Activated naive CD8-positive, alpha-beta T cell treated with anti-CD3 and anti-CD28 coated beads for 36 hours (primary cell): ENCODE measurements at places on chromosomes 3 and 15. TPM values are rescaled to one million over a fixed set of nuclear protein-coding genes. Genes with fewer than 3 reads are reported as not detected.

DNA sequence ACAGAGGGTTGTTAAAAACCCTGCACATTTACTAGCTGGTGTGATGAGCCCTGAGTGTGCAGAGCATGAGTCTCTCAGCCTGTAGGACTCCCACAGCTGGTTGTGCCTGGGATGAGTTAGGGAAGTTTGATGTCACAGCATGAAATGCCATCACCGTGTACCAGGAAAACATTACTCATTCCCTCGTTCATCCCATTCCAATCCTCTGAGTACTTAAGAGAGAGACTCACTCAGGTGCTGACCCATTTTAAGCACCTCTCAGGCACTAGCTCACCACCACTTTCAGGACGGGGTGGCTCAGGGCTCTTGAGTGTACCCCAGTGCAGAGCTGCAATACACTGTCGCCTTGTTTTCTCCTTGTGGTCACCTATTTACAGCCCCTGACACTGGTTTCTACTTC is 18.7 kb downstream of the MGLL start:
- H3K27ac ChIP-seq, result no peak overlapping the region
- H3K4me3 ChIP-seq, result no peak overlapping the region
- H3K27me3 ChIP-seq, result no peaks in the 10 kb centered on the region
- peaks cover 7% of the 10 kb centered on the region for H3K4me1 ChIP-seq
- no peaks in the 10 kb centered on the region for H3K36me3 ChIP-seq

TYRO3 gene
- total RNA-seq, result 1.1 TPM

DALRD3 gene
- total RNA-seq, result 24.7 TPM

- peaks cover 32% of the 10 kb centered on the region for H3K36me3 ChIP-seq
- peaks cover 63% of the 10 kb centered on the region for H3K4me1 ChIP-seq
- DNase-seq, result no peak
- no peaks in the 10 kb centered on the region for H3K27me3 ChIP-seq
- H3K4me3 ChIP-seq, result no peak overlapping the region
- no peak overlapping the region for H3K27ac ChIP-seq
These were observed 98.1 kb upstream of the ARHGEF3 start for GRCh38 chr3:56899851-56900250.

DPPA2 gene
- total RNA-seq, result not detected

CPLX3 gene
- total RNA-seq, result not detected

GRCh38 chr15:71757741-71758530 is 52.4 kb upstream of the NR2E3 start:
- H3K27ac ChIP-seq, result no peak overlapping the region
- peaks cover 9% of the 10 kb centered on the region for H3K27me3 ChIP-seq
- no peak overlapping the region for H3K4me3 ChIP-seq
- no peak for DNase-seq

FOXB1 gene
- total RNA-seq, result 0.29 TPM

- H3K27me3 ChIP-seq, result no peaks in the 10 kb centered on the region
- DNase-seq, result no peak
- H3K4me3 ChIP-seq, result no peak overlapping the region
- peaks cover 50% of the 10 kb centered on the region for H3K36me3 ChIP-seq
- no peaks in the 10 kb centered on the region for H3K4me1 ChIP-seq
These were observed 161.9 kb downstream of the FNDC3B start for GRCh38 chr3:172201136-172201869.

CORO2B gene
- not detected for total RNA-seq

GRCh38 chr15:76024021-76024768 is 12.0 kb upstream of the NRG4 start:
- peaks cover 6% of the 10 kb centered on the region for H3K36me3 ChIP-seq
- H3K4me3 ChIP-seq, result no peak overlapping the region
- no peaks in the 10 kb centered on the region for H3K4me1 ChIP-seq
- H3K27ac ChIP-seq, result no peak overlapping the region
- DNase-seq, result no peak
- H3K27me3 ChIP-seq, result peaks cover 19% of the 10 kb centered on the region

ILDR1 gene
- total RNA-seq, result not detected

AGTR1 gene
- total RNA-seq, result not detected

- H3K4me1 ChIP-seq, result no peaks in the 10 kb centered on the region
- H3K4me3 ChIP-seq, result no peak overlapping the region
- H3K27ac ChIP-seq, result no peak overlapping the region
- H3K27me3 ChIP-seq, result no peaks in the 10 kb centered on the region
These were observed 45.4 kb upstream of the CTDSPL start for GRCh38 chr3:37816271-37816670.

FRMD5 gene
- total RNA-seq, result 0.42 TPM

DNA sequence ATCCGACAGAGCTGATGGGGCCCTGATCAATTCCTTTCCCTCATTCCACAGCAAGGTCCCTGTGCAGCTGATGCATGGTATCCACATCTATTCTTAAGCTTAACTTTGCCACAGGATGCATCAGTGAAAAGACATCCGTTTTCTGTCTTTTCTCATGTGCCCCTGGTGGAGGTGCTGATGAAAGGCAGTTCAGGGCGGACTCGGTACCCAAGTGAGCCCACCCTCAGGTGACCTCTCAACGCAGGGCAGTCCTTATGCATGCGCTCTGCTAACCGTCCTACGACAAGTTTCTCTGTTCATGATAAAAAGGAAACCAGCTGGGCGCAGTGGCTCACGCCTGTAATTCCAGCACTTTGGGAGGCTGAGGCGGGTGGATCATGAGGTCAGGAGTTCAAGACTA is 251.4 kb downstream of the ADAMTS17 start:
- peaks cover 16% of the 10 kb centered on the region for H3K36me3 ChIP-seq
- no peak for DNase-seq
- H3K4me1 ChIP-seq, result no peaks in the 10 kb centered on the region
- H3K4me3 ChIP-seq, result no peak overlapping the region
- H3K27me3 ChIP-seq, result no peaks in the 10 kb centered on the region
